ENCODE measurements at places on chromosomes 1 and 21.

DNA sequence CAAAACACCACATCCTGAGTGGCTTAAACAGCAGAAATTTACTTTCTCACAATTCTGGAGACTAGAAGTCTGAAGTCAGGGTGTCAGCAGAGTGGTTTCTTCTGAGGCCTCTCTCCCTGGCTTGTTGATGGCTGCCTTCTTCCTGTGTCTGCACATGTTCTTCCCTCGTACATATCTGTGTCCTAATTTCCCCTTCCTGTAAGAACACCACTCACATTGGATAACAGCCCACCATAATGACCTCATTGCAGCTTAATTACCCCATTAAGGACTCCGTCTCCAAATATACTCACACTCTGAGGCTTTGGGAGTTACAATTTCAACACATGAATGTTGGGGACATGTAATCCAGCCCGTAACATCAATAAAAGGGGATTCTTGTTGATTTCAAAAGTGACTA, 23.4 kb downstream of the C8A start:
- no peak for DNase-seq

- DNase-seq, result no peak
These were observed 74.0 kb upstream of the LRRC53 start for GRCh38 chr1:74586253-74586897.

DNA sequence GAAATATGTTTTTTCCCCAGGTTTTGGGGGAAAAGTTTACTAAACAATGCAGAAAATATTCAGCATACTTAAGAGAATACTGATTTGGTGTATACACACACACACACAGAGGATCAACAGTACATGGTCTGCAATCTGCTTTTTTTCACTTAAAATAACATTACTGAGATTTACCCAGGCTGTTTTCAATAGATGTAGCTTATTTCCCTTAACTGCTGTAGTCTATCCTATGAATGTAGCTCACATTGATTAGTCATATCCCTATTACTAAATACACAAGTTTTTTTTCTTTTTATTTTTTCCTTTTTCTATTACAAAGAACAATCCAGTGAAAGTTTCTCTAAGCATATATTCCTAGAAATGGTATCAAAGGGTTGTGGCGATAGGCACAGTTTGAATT, 266.7 kb upstream of the GREM2 start:
- no peak for DNase-seq

DNA sequence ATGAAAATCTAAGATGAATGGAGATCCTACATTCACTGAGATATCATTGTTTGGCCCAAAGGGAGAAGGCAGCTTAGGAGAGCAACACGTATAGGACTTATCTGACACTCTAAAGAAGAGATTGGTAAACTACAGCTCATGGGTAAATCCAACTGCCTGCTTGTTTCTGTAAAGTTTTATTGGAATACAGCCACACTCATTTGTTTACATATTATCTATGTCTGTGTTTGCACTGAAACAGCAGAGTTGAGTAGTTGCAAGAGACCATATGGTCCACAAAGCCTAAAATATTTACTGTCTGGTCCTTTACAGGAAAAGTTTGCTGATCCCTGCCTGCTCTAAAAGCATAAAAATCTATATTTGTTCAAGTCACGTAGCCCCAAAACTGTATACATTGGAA, 14.3 kb upstream of the LRRC53 start:
- DNase-seq, result no peak

DNA sequence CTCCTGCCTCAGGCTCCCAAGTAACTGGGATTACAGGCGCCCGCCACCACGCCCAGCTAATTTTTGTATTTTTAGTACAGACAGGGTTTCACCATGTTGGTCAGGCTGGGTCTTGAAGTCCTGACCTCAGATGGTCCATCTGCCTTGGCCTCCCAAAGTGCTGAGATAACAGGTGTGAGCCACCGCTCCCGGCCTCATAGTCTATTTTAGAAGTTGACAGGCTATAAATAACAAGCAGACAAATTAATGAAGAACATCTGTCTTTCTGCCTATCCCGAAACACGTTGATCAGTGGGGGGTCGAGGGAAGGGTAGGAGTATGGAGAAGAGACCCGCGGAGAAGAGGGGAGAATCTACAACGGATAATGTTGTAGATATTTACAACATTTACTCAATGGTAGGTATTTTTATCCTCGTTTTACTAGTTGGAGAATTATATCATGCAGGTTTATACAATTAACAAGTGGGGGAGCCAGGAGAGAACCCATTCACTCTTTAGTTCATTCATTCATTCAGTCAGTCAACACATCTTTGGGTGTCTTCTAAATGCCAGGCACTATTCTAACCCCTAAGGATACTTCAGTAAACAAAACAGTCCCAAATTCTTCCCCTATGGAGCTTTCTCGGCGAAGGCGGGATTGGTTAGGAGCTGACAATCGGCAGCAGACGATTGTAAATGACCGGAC, 497 bp upstream of the IFNAR2 start:
- DNase-seq, result no peak

- no peak for DNase-seq
These were observed 14.5 kb upstream of the APP start for GRCh38 chr21:26185021-26185420.

DNA sequence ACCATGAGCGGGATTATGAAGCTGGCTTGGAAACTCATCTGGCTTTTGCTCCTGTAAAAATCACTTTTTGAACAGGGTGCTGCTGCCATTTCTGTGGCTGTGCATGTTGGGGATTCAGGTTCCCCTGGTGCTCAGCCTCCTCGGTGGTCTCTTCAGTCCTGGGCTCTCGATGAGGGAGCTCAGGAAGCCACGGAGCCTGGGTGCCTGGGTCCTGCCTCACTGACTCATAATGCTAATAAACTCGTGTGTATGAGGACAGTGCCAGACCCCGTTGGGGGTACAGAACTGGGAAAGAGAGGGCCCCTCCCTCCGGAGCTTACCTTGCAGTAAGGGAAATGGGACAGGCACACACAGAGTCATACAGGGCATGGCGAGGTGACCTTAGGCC, 5.8 kb downstream of the COQ8A start:
- no peak for DNase-seq

DNA sequence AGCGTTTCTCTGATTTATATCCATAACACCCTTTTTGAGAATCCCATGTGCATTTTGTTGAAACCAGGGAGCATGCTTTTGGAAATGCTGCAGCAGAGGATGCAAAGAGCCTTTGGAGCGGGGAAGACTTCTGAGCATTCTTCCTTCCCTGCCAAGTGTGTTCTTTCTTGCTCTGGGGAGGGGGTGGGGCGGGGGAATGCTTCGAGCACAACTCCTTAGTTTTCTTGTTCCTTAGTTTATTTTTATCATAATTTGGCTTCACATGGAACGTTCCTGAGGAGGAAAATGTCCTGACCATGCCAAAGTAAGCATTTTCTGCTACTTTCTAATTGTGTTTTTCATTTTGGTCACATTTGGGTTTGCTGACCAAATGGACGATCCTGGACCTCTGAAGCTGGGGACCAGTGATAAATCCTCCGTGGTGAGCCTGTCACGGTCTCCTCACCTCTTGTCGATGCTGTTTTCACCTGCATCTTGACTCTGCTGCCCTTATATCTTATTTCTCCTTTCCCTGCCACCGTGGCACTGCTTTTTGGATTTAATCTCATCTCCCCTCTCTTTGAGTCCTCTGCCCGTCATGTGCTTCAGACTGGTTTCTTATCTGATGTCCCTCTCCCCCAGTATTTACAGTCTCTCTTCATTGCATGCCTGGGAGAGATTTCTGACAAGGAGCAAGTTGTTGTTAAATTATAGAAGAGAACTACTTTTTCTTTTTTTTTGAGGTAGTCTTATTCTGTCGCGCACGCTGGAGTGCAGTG, 2.4 kb downstream of the CTPS1 start:
- no peak for DNase-seq

- no peak for DNase-seq
These were observed 4.1 kb downstream of the PTPRU start for GRCh38 chr1:29240400-29240837.

- DNase-seq, result no peak
These were observed 112.5 kb downstream of the USH2A start for GRCh38 chr1:216310776-216311175.

DNA sequence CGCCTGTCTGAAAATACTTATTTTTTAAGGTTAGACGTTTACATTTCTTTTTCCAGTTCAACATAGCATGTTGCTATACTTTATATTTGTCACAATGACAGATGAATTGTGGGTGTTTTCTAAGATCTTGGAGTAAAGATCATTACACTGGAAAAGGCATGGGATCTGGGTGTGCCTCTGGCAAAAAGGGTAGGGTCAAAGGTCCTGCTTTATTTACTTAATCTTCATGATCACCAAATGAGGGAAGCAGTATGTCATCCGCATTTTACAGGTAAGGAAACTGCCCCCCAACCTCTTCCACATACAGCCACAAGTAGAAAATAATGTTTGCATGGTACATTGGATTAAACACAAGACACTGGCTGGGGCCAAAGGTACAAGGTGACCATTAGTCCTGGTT, 12.5 kb upstream of the SMPDL3B start:
- no peak for DNase-seq

- DNase-seq, result no peak
These were observed at the start of gene SLC35F3 for GRCh38 chr1:233904633-233905415. TSS of gene SLC35F3 (plus strand) at chr1:233904676.

- DNase-seq, result no peak
These were observed 52.1 kb upstream of the ERRFI1 start for GRCh38 chr1:8078176-8078671.

DNA sequence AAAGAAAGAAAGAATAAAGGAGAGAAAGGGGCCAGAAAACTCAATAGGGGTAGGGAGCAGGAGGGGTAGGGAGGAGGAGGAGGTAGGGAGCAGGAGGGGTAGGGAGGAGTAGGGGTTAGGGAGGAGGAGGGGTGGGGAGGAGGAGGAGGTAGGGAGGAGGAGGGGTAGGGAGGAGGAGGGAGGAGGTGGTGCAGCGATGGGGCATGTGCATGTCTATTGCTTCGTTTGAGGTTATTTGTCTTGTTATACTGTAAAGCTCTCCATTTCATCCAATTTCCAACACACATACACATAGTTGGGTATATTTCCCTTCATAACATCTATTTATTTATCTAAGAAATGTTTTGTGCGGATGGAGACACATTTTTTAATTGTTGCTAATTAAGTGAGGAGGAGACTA, 19.7 kb downstream of the RGS1 start:
- DNase-seq, result no peak

- DNase-seq, result no peak
These were observed 57.5 kb downstream of the EPRS1 start for GRCh38 chr1:219988818-219989217.

- no peak for DNase-seq
These were observed 236.4 kb downstream of the USH2A start for GRCh38 chr1:216186816-216187215.

- no peak for DNase-seq
These were observed 12.8 kb downstream of the GCSAML start for GRCh38 chr1:247561711-247562110.

DNA sequence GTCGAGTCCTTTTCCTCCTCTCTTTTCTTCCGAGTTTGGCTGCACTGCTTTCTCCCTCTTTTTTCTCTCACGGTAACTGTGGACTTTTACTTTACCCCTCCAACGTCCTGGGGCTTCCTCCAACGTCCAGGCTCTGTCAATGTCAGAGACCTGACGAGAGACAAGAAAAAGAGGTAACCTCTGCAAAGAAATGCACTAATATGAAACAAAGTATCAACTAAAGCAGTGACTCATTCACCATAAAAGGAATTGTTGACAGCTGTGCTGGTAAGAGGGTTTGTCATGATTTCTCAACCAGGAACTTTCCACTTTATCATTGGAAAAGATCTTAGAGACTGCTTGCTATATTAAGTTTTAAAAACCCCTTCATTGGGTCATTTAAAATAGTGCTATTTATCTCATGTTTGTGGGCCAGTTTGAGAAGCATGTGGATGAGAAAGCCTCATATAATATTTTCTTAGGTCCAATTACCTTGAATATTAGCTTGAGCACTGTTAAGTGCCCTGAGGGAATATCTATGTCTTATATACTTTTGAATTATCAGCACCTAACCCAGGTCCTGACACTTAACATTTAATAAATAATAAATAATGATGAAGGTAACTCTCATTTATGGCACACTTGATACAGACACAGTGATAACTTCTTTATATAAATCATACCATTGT, at the start of gene GBP2:
TSS of gene GBP2 (minus strand) at position 202 of the 668 bp plus-strand sequence. CDS start 4,148 bp downstream, outside the sequence.
- peak; percentile 22 for DNase-seq

DNA sequence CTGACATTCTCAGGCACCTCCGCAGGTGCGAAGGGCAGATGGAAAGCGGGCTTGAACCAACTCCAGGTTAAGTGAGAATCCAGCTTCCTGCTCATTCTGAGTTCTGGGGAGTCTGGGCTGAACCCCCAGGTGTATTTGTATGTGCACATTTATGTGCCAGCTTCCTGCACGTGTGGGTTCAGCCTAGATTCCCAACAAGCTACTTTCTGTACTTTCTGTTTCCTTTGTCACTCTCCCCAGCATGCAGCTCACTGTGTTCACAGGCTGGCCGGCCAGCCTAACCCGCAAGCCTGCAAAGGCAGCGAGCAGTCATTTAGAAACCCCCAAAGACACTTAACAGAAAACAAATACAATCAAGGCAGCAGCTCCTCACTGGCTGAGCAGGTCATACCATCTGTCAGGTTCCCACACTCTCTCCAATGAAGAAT, 1.3 kb upstream of the IL19 start:
- DNase-seq, result no peak

- DNase-seq, result no peak
These were observed 385.2 kb downstream of the DUSP10 start for GRCh38 chr1:221356693-221357092.

- DNase-seq, result no peak
These were observed 8.0 kb downstream of the CYYR1 start for GRCh38 chr21:26565111-26565510.

GRCh38 chr1:2381741-2382620, 9.4 kb downstream of the MORN1 start:
- no peak for DNase-seq

GRCh38 chr1:1402072-1402900, 3.2 kb upstream of the CCNL2 start:
- no peak for DNase-seq

GRCh38 chr1:55443175-55443915, 228.2 kb upstream of the USP24 start:
- DNase-seq, result no peak

- no peak for DNase-seq
These were observed 51.0 kb downstream of the SMYD2 start for GRCh38 chr1:214331827-214332423.

GRCh38 chr1:31564606-31564989, 11.7 kb upstream of the TINAGL1 start:
- DNase-seq, result no peak

DNA sequence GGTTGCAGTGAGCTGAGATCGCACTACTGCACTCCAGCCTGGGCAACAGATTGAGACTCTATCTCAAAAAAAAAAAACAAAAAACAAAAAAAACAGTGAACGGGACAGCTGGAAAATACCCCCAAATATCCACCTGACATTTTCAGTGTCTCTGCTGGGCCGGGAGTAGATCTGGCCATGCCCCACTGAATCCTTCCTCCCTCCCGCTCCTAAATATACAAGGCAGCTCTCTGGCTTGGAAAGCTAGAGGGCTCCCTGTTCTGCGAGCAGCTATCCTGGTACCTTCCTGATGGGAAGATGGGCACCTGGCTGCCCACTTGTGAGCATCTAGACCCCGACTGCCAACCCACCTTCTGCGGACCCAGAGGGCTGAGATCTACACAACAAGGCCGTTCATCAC, 21.4 kb downstream of the SPSB1 start:
- DNase-seq, result no peak
